ELF-1 (cell line): ENCODE measurements at places on chromosomes 6 and 20.

DNA sequence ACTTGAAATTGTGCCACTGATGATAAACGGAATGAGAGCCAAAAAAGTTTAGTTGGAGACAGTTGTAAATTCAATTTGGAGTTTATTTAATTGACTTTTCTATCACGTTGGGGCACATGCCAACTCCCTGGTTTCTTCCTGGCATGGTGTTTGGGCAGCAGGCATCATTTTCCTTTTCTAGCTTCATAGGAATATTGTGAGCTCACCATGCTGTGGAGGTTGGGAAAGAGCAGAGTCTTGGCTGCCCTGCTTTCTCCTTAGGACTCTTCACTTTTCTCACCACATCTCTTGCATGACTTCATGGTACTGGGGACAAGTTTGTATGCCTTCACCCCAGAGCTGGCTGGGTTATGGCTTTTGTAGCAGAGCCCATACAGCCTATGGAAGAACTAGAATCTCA is 6.4 kb downstream of the SCAND1 start:
- no peak for DNase-seq

DNA sequence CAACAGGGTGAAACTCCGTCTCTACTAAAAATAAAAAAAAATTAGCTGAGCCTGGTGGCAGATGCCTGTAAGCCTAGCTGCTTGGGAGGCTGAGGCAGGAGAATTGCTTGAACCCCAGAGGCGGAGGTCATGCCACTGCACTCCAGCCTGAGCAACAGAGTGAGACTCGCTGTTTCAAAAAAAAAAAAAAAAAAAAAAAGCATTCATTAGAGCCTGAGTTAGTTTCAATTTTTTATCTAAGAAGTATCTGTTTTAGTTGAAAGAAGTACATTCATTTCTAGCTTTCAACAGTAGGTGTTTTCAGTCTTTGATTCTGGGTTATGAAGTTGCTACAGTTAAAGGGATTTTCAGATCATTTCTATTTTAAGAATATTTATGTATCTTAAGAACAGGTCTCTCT is 42.2 kb downstream of the ZNF292 start:
- DNase-seq, result no peak

- DNase-seq, result no peak
These were observed 57.8 kb downstream of the POPDC3 start for GRCh38 chr6:105121981-105122380.

DNA sequence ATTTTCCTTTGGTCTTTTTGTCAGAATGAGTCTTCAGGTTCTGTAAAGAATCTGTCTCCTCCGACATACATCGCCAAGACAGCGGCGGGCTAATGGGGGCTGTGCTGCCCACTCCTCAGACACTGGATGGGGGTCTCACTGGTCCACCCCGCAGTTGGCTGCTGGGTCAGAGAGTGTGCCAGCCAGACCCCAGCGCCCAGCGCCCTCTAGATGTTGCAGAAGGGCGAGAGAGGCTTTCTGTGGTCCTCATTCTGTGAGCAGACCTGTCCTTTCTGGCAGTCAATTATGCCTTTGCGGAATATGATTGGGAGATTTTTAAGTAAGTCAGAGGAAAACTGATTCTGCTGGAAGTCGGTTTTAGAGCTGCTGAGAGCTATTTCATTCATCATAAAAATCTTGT is 7.8 kb upstream of the CCR6 start:
- no peak for DNase-seq

DNA sequence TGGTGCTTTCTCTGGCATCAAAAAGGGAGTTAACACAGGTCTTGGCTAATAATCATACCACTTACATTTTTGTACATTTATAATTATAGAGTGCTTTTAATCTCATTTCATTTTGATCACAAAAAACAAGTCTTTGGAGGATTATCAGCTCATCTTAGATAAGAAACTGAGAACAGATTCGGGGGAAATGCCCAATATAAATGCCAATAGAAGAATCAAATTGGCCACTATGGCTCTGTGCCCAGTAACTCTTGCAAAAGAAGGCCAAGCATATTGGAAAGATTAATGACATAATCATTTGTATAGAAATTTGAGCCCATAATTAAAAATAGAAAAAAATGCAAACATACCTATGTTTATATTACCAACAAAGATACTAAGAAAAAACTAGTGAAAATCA is 42.5 kb downstream of the IPCEF1 start:
- no peak for DNase-seq

- no peak for DNase-seq
These were observed 17.9 kb upstream of the ZBTB2 start for GRCh38 chr6:151409260-151409659.

DNA sequence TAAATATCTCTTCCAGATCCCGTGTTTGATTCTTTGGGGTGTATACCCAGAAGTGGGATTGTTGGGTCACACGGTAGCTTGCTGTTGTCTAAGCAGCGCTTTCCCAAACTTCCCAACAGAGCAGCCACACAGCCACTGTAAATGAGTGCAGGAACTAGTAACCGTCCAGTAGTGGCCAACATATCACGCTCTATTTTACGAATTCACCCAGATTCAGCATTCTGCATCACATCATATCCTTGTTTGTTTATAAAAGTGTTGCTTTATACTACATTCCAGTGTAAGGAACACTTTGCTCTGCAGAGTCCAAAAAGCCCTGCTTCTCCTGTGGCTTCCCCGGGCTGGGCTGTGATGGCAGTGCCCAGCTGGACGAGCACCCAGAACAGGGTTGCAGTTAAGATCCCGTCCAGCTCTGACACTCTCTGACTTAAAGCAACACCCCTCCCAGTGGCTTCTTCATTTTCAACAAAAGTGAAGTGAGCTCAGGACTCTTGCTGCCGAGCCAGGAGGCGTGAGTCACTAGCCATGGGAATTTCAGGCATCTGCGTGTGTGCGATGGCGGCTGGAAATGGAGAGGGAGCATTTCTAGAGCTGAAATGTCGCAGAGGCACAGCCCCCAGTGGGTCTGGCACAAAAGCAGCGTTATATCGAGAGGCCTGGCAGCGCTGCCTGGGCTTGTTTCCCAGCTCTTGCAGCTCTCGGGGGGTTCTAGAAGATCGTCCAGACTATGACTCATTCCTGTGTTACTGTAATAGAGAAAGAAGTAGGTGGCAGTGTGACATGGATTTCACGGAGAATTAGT is 216.3 kb upstream of the ECI2 start:
- DNase-seq, result peak; percentile 83

GRCh38 chr6:3031857-3032640 is 32.4 kb downstream of the NQO2 start:
- no peak for DNase-seq

DNA sequence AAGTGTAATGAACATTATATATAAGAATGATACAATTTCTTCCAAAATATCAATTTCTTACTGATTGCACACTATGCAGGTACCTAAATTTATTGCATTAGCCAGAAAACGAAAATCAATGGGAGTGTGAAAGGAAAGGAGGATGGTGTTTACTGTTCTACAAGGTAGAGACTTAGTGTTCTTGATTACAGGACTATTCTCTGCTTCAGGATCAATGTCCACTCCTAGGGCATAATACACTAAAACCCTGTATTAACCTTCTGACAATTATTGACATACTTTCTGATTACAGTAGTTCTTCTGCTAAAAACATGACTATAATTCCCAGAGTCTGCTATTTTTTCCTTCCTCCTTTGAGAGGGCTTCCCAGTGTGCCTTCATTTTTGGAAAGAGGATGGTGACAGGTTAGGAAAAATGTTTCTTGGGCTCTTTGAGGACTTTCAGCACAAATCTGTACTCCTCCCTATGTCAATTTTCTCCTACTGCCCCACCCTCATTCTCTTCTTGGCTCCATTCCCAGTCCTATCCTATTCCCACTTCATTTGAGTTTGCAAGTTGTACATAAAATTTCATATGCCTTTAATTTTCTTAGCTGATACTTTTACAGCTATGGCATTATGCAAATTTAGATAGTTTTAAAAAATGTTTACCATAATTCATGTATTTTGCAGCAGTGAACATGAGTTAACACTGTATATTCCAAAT is 278.9 kb downstream of the CENPW start:
- no peak for DNase-seq

DNA sequence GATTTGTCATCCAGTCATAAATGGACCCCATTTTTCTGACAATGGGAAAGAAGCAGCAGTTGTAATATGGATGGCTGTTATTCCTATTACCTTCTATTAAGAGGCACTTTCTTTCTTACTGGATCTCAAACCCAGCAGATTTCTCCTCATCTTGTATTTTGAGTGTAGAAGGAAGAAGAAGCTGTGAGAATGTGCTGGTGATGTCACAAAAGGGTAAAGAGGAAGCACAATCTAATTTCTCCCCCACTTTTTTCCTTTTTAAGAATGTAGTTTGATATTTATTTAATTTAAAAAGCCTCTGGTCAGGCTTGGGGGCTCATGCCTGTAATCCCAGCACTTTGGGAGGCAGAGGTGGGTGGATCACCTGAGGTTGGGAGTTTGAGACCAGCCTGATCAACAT is 100.0 kb upstream of the JARID2 start:
- DNase-seq, result no peak

DNA sequence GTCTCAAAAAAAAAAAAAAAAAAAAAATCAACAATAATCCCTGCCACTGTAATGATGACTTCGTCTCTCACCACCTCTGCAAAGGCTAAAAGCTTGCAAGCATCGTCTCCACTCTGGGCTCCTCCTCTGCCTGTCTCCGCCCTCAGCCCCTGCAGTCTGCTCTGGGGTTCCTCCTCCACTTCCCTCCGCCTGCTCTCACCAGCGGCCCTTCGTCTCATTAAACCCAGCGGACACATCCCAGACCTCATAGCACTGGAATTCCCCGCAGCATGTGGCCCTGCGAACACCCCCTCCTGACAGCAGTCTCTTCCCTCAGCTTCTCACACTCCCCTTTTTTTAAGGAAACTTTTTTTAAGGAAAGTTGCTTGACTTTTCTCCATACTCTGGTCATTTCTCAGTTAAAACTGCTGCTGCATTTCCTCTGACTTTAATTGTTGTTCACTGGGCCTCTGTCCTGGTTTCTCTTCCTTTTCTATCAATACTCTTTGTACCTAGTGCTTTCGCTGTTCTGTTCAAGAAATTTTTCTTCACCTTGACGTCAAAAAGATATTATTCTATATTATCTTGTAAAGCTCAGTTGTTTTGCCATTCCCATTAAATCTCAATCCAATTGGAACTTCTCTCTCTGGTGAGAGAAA is 70.9 kb upstream of the PLEKHG1 start:
- DNase-seq, result peak; percentile 84

DNA sequence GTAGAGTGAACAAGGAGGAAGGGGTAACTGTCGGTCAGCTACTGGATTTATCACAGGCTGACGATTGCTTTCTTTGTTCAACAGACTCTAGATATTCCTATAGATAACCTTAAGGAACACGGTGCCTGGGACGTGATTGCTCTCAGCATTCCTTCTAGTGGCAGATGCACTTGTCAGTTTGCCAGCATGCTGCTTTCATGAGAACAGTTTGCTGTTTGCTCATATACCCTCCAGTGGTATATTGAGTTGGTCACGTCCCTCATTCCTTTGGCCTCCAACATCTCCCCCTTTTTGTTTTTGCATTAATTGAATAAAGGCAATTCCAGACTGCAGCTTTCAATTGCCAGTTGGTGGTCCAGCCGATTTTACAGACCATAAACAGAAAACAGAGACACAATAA is 76.8 kb upstream of the BTN3A2 start:
- no peak for DNase-seq

GRCh38 chr6:7813704-7814103 is 87.8 kb downstream of the BMP6 start:
- DNase-seq, result peak; percentile 45

DNA sequence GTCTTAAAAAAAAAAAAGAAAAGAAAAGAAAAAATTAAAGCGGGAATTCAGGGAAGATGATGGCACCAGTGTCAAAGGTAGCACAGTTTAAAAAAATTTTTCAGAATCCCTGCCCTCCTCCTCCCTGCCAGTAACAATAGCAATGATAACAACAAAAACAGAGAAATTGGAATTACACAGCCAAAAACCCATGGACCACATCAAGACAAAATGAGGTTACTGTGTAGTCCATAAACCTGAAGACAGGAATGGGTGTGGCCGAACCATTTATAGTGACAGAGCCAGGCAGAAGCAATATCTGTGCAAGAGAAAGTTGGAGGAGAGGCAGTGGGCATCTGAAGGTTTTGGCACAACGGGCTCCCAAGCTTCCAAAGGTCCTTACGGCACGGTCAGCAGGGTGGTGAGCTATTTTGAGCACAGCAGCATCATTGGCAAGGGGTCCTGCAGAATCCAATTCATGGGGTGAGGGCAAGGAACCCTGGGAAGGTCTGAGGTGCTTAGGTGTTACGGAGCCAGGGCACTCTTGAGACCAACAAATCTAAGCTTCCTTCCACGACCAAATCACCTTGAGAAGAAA is 202.3 kb downstream of the GMPR start:
- no peak for DNase-seq

- DNase-seq, result no peak
These were observed 171.5 kb downstream of the CDKAL1 start for GRCh38 chr6:20705741-20706140.

- DNase-seq, result no peak
These were observed 5.2 kb downstream of the NAPB start for GRCh38 chr20:23415959-23416583.

GRCh38 chr20:53917145-53918019 is 153.0 kb downstream of the BCAS1 start:
- DNase-seq, result no peak

DNA sequence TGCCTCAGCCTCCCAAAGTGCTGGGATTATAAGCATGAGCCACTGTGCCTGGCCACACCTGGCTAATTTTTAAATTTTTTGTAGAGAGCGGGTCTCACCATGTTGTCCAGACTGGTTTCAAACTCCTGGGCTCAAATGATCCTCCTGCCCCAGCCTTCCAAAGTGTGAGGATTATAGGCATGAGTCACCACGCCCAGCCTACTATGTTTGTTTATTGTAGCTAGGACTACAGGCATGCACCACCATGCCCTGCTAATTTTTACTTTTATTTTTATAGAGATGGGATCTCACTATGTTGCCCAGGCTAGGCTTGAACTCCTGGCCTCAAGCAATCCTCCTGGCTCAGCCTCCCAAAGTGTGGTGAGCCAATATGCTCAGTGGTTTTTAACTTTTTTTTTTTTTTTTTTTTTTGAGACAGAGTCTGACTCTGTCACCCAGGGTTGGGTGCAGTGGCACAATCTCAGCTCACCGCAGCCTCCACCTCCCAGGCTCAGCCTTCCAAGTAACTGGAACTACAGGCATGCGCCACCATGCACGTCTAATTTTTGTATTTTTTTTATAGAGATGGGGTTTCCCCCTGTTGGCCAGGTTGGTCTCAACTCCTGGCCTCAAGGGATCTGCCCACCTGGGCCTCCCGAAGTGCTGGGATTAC is 12.0 kb upstream of the DDX43 start:
- no peak for DNase-seq

- DNase-seq, result no peak
These were observed 1.8 kb downstream of the OSBPL2 start for GRCh38 chr20:62240020-62240685.
